Effector memory CD4-positive, alpha-beta T cell (primary cell): ENCODE measurements at places on chromosomes 6 and 20.
A peak's percentile ranks its signal among the peaks of the same experiment; 100 is the strongest.

DNA sequence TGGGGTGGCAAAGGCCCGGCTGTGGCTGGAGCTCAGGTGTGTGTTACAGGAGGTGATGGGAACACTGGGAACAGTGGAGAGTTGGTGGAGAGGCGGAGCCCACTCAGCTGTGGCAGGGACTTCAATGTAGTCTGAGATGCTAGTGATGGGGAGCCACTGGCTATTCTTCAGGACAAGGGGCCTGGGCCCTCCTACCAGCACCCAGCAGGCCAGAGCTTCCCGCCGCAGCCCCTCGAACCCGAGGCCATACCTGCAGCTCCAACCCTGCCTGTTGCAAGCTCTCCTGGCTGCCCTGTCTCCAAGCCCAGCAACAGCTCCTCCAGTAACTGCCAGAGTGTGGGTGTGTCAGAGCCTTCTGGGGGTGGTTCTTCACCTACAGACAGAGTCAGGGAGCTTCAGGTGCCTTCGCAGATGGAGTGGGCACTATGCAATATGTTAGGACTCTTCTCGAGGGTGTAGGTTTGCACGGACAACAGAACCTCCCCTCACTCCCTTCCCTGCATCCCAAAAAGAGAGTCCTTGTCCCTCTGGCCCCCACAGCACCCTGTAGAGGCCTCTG lies 146.2 kb upstream of the MLN start:
- no peak overlapping the region for H3K27ac ChIP-seq
- no peaks in the 10 kb centered on the region for H3K4me1 ChIP-seq
- H3K4me3 ChIP-seq, result no peak overlapping the region
- no peaks in the 10 kb centered on the region for H3K36me3 ChIP-seq
- DNase-seq, result no peak

DNA sequence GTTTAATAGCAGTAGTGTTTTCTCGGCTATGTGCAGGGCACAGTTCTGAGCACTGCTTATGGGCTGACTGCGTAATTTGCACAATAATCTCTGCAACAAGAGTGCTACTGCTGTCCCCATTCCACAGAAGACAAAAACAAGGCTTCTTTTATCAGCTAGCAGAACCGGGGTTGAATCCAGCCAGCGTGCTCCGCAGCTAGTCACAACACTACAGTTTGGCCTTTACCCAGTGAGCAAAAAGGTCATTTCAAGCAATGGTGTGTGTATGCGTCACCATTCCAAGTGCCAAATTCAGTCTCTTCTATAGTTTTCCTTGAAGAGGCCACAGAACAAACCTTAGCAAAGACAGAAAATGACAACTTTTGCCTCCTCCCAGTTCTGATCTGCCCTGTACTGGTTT lies 61.1 kb downstream of the LRFN2 start:
- H3K4me3 ChIP-seq, result no peak overlapping the region
- DNase-seq, result no peak
- H3K27ac ChIP-seq, result no peak overlapping the region
- H3K27me3 ChIP-seq, result no peaks in the 10 kb centered on the region
- no peaks in the 10 kb centered on the region for H3K36me3 ChIP-seq
- H3K4me1 ChIP-seq, result no peaks in the 10 kb centered on the region

DNA sequence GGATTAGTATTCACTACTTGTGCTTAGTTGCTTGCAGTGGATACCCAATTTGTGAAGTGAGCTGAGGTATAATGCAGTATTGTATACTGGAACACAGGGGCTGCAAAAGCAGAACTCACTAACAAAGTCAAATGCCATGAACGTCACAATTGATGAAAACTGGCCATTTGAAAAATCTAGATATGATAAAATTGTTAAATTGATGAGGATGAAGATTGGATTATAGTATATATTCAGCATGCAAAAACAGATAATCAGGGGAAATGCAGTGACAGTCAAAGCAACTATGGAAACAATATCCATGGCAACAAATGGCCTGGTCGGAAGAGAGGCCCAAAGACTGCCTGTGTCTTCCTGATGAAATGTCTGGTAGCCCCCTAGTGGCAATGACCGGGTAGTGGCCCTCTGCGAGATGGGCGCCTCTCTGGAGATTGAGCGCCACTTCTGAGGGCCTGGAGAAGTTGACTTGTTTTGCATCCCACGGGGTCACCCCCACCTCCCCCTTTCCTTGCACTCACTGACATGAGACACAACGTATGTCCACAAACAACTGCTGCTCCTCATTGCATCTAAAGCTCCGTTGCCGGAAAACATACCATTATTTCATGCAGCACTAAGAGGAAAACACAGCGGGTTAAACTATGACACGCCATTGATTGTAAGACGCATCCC lies 43.6 kb downstream of the C6orf15 start:
- no peak overlapping the region for H3K27ac ChIP-seq
- H3K36me3 ChIP-seq, result no peaks in the 10 kb centered on the region
- DNase-seq, result peak; percentile 39
- H3K4me3 ChIP-seq, result no peak overlapping the region
- no peaks in the 10 kb centered on the region for H3K4me1 ChIP-seq

DNA sequence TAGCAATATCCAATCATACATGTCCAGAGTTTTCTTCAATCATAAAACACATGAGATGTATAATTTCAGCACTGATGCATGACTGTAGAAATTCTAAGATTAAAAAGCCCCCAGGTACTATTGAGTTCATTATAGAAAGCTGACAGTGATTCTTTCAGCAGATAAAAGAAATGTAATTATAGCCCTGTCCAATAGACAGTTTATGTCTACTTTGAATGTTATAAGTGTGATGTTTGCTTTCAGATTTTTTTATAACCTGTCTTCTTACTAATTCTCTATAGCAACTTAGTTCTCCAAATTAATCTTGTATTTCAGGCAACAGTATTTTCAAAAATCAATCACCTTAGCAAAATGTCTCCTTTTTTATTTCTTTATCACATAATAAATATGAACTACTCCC lies 13.5 kb upstream of the FKBP1C start:
- DNase-seq, result no peak
- H3K4me3 ChIP-seq, result no peak overlapping the region
- H3K4me1 ChIP-seq, result no peaks in the 10 kb centered on the region
- no peaks in the 10 kb centered on the region for H3K36me3 ChIP-seq

- peak overlapping the region; percentile 91 for H3K4me3 ChIP-seq
- H3K36me3 ChIP-seq, result no peaks in the 10 kb centered on the region
- H3K27ac ChIP-seq, result peak overlapping the region; percentile 87
- no peaks in the 10 kb centered on the region for H3K27me3 ChIP-seq
- peaks cover 20% of the 10 kb centered on the region for H3K4me1 ChIP-seq
- DNase-seq, result no peak
These were observed 1.1 kb upstream of the TAF8 start for GRCh38 chr6:42049116-42049809.

DNA sequence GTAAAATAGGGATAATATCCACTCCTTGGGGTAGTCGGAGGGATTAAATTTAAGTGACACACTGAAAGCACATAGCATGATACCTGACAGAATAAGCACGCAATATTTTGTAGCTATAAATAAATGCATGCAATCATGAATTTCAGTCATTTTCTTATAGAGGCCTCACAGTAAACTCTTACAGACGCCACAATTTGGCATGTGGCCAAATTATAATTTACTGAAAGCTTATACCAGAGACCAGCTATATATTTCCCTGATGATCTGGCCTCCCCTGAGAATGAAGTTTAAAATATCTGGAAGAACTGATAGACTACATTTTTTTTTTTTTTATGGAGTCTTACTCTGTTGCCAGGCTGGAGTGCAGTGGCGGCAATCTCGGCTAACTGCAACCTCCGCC lies 40.9 kb downstream of the QRSL1 start:
- peaks cover 5% of the 10 kb centered on the region for H3K36me3 ChIP-seq
- no peaks in the 10 kb centered on the region for H3K27me3 ChIP-seq
- no peak for DNase-seq
- no peak overlapping the region for H3K27ac ChIP-seq
- H3K4me1 ChIP-seq, result no peaks in the 10 kb centered on the region

GRCh38 chr6:105733556-105734162 lies 330.8 kb upstream of the PREP start:
- no peaks in the 10 kb centered on the region for H3K27me3 ChIP-seq
- H3K36me3 ChIP-seq, result no peaks in the 10 kb centered on the region
- H3K27ac ChIP-seq, result no peak overlapping the region
- DNase-seq, result no peak
- no peaks in the 10 kb centered on the region for H3K4me1 ChIP-seq

DNA sequence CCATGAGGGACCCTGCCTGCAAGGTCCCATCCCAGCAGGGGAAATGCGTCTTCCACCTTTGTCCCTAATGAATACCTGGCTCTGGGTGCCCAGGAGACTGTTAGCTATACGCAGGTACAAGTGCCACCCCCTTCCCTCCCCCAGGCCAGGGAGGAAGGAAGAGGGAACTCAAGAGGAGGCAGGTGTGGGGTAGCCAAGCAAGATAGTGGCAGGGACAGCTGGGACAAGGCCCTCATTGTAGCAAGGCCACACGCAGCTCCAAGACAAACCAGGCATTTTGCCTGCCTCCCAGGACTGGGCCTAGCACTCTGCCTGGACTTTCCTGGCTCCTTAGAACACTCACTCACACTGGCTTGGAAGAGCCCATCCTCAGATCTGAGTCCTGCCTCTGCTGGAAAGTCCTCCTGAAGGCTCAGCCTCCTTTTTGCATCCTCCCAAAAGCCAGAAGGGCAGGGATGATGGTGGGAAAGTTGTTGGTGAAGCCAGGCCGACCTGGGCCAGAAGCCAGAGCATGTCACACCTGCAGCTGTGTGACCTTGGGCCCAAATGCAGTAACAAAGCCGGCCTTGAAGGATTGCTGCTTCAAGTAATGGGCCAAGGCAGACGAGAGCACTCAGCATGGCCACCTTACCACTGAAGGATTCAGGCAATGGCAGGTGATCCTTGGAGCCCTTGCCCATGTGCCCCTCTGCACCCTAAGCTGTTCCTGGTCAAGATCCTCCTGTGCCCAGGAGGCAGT lies 27.7 kb downstream of the SNPH start:
- H3K36me3 ChIP-seq, result no peaks in the 10 kb centered on the region
- DNase-seq, result no peak
- no peaks in the 10 kb centered on the region for H3K4me1 ChIP-seq
- H3K27ac ChIP-seq, result no peak overlapping the region

DNA sequence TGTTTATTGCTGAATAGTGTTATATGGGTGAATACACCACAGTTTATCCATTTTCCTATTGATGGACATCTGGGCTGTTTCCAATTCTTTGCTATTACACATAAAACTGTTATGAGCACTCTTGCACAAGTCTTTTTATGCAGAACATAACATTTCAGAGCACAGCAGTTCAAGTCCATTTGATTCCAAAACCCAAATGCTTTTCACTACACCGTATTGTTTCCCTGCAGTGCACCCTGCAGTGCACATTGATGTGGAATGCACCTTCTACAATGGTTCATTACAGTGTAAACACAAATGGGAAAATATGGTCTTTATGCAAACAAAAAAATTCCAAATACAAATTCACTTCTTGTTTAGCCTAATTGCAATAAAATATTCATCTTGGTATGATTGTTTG lies 3.6 kb upstream of the SLC2A12 start:
- no peak overlapping the region for H3K27ac ChIP-seq
- no peaks in the 10 kb centered on the region for H3K4me1 ChIP-seq

- no peak overlapping the region for H3K4me3 ChIP-seq
- H3K27me3 ChIP-seq, result no peaks in the 10 kb centered on the region
- no peak for DNase-seq
These were observed 24.1 kb downstream of the SCP2D1 start for GRCh38 chr20:18837718-18838117.

DNA sequence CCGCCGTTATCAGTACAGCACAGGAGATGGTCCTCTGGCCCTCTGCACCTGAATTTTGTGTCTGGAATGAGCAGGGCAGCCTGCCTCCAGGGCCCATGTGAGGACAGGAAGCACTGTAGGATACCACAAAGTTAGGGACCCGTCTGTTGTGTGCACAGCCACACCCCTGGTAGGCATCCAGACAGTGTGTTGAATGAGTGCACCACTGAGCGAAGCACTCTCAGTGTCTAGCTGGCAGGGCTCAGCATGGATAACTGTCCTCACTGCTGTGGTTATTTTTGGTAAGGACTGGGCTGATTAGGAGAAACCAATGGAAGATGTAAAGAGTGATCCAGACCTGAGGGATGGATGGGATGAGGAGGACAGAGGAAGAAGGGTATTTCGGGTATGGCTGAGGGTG lies 178.7 kb downstream of the CLIC5 start:
- DNase-seq, result no peak
- H3K27me3 ChIP-seq, result no peaks in the 10 kb centered on the region
- no peak overlapping the region for H3K4me3 ChIP-seq
- H3K4me1 ChIP-seq, result no peaks in the 10 kb centered on the region
- H3K27ac ChIP-seq, result no peak overlapping the region

DNA sequence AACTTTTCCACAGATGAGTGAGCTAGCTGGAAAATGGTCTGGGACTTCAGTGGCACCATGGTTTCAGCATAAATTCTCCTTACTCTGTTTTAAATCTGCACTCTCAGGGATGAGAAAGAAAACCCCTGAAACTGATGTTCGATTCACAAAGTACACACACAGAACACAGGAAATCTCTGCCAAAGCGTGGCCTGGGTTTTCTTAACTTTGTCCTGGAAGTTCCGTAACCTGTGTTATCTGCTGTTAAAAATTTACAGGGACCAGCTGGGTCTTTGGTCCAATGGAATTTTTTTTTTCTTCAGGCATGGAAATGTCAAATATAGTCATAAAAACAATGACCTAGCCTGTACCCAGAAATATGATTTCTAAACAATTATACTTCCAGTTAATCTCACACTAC lies 7.3 kb downstream of the SCML4 start:
- peaks cover 33% of the 10 kb centered on the region for H3K4me1 ChIP-seq
- no peak for DNase-seq
- no peak overlapping the region for H3K27ac ChIP-seq
- H3K27me3 ChIP-seq, result no peaks in the 10 kb centered on the region
